Activated CD4-positive, alpha-beta T cell treated with anti-CD3 and anti-CD28 coated beads for 48 hours (primary cell): ENCODE measurements at places on chromosomes 1 and 21.
A peak's percentile ranks its signal among the peaks of the same experiment; 100 is the strongest.

GRCh38 chr1:156413391-156414246, 44.6 kb downstream of the RHBG start:
- no peak for DNase-seq

- no peak for DNase-seq
These were observed 499.3 kb upstream of the ADAMTS5 start for GRCh38 chr21:27466140-27466539.

DNA sequence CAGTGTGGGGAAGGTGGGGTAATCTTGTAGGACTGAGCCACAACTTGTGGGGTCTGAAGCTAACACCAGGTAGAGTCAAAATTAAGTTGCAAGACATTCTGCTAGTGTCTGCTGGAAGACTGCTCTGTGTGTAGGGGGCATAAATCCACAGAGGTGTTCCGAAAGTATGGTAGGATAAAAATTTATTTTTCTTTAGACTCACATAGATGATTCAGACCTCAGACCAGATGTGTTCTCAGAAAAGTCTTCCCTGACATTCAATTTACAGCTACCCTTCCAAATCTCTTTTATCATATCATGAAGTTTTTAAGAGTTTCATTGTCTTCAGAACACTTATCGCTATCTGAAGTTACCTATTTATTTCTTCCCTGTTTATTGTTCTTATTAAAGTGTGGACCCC, 21.3 kb downstream of the DUSP10 start:
- no peak for DNase-seq

GRCh38 chr1:30478283-30478682, 245.1 kb downstream of the MATN1 start:
- DNase-seq = no peak

DNA sequence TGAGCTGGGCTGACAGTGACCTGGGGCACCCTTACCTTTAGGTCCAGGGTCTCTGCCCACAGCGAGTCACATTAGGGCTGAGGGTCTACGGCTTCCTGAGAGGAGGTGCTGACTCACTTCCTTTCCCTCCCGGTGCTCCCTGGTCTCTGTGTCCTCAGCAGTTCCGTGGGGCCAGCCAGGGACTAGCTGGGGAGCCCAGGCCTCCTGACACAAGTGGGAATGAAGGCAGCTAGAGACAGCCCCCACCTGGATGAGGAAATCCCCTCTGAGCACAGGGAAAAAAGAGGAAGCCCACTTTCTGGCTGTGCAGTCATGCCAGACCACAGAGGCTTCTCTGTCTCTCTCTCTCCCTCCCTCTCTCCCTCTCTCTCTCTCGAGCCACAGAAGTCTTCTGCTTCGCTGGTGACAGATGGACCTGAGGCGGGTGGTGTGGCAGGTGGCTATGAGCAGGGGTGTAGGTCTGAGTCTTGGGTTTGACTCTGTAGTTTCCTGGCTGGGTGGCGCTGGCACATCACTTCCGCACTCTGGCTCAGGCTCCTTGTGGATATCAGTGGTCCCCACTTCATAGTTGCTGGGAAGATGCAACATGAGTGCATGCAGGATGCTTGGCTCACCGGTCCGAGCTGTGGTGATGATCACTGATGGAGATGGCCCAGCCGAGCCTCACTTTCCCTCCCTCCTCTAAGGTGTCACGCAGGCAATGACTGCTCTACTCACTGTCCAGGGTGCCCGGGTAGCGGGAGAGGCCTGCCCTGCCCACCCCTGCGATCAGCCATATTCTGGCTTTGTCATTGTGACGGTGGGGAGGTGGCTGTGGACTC, 3.5 kb downstream of the SLC66A1 start:
- no peak for DNase-seq

DNA sequence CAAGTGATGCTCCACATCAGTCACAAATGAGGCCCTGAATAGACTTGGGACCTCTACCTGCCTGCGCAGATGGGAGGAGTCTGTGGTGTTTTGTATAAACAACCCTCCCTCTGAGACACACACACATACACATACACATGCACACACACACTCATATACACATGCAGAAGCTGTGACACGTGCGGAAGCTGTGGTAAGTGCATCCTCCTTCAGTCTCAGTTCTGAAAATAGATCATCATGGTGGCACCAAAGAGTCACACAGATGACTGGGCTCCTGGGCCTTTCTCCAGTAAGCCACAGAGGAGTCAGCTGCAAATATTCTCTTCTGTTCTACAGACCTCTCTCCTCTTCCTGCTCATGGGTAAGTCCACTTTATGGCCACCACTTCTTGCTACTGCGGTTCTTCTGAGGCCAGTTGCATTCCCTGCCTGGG, at the start of gene LY9:
TSS of gene LY9 (plus strand) at position 224 of the 433 bp plus-strand sequence. CDS start at position 238, 14 bp downstream.
- DNase-seq = peak; percentile 82

GRCh38 chr1:32471695-32472362, 7.0 kb downstream of the ZBTB8B start:
- no peak for DNase-seq

DNA sequence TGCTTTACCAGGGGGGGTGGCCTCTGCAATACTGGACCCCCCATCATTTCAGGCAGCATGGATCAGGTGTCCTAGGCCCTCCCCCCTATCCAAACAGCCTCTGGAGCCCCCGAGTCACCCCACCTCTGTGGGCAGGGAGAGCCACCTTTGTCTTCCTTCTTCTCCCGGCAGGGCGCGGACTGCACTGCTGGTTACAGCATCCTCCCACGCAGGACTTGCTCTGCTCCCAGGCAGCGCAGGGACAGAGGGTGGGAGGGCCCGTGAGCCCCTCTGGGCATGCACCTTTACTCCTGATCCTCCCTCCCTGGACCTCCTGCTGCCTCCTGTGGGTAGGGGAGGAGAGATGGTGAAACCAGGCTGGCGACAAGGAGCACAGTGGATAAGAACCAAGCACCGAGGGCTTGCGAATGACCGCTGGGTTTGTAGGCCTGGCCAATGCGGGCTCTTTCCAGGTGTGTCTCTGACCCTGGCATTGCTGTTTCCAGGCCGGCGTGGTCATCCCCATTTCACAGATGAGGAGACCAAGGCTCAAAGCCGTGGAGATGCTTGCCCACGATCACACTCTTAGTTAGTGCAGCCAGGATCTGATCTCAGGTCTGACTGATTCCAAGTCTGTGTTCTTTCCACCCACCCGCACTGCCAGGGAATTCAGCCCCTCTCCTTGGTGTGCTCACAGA, 73.6 kb upstream of the TARDBP start:
- DNase-seq = no peak

DNA sequence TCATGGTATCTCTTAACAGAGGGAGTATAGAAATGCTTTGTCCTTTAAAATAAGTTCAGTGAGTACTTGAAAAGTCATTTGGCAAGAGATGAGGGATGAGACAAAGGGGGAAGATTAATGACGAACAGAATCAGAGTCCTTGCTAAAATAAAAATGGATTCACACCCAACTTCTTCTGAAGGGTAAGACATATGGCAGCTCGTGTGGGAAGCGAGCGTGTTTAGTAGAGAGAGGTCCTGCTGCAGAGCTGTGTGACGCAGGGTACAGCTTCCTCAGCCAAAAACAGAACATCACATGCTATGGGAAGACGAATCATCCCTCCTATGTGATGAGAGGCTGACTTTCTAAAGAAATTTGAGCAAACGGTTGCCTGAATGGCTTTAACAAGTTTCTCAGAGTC, 158.5 kb upstream of the LMO4 start:
- no peak for DNase-seq

DNA sequence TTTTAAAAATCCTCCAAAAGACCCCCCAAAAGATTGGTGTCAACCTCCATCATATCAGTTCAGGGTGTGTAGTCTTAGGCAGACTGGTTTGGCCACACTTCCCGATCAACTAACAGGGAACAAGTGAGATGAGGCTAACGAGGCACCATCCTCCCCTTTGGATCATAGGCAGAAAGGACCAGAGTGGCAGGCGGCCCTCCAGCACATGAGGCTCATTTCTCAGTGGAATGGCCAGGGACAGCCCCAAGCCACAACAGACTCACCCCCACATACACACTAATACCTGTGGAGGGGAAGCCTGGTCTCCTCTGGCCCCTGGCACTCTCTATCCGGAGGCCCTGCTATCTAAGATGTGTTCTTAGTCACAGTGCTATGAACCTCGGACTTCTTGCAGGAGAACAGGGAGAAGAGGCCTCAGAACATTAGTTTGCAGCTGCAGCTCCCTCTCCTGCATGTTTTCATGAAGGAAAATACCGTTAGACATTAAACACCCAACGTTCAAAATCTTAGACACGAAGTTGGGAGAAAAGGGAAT, 17.3 kb upstream of the CAPN2 start:
- no peak for DNase-seq

- no peak for DNase-seq
These were observed 41.5 kb downstream of the KRTAP10-1 start for GRCh38 chr21:44498280-44499210.

GRCh38 chr1:182237329-182237728, 154.3 kb downstream of the GLUL start:
- no peak for DNase-seq

GRCh38 chr21:42062236-42063022, 8.7 kb upstream of the UMODL1 start:
- DNase-seq = peak; percentile 80

GRCh38 chr1:246930830-246931548, 759 bp downstream of the AHCTF1 start:
- DNase-seq = peak; percentile 62

DNA sequence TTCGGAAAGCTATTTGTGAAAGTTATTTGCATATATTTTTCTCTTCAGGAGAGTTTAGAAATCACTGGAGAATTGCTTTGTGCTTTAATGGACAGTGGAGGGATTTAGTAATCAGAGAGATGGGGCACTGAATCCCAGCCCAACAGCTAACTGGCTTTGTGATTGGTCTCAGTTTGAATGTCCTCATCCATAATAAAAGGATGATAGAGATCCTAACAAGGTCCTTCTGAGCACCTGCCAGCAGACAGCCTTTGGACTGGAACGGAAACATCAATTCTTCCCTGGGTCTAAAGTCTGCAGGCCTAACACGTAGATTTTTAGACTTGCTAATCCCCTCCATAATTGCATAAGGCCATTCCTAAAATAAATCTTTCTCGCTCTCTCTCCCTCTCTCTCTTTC, 112.0 kb upstream of the ADAMTS5 start:
- DNase-seq = no peak

DNA sequence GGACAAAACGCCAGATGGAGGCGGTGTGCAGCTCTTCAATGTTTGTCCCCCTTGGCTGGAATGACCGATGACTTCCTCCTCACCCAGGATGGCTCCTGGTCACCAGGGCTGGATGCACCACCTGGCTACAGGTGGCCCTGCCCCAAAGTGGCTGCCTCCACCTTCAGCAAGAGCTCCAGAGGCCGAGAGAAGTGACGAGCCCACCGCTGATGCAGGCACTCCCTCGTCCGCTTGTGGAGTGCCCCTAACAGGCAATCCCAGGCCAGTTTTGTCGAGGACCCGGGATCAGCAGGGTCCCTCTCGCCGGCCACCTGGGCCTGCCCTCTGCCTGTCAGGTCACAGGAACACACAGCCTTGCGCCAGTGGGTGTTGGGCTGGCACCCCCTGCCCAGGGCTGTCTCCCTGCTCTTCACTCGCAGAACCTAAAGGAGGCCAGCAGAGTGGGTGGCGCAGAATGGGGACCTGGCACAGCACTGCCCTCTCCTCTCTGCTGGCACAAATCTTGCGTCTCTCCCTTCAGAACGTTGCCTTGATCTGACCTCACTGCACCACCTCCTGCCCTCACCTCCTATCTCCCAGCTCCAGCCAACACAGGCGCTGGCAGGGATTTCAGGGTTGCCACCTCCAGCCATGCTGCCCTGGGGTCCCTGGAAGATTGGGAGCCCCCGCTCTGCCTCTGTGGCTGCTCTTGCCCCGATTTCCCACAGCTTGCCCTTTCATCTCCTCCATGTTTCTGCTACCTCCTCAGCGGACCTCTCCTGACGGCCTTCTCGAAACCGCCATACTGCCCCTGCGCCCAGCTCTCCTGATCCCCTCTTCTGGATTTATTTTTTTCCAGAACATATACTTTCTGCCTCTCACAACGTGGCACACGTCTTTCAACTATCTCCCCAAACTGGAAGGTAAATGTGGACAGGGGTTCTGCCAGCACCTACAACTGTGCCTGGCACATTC, 38.6 kb downstream of the SLC45A1 start:
- no peak for DNase-seq

DNA sequence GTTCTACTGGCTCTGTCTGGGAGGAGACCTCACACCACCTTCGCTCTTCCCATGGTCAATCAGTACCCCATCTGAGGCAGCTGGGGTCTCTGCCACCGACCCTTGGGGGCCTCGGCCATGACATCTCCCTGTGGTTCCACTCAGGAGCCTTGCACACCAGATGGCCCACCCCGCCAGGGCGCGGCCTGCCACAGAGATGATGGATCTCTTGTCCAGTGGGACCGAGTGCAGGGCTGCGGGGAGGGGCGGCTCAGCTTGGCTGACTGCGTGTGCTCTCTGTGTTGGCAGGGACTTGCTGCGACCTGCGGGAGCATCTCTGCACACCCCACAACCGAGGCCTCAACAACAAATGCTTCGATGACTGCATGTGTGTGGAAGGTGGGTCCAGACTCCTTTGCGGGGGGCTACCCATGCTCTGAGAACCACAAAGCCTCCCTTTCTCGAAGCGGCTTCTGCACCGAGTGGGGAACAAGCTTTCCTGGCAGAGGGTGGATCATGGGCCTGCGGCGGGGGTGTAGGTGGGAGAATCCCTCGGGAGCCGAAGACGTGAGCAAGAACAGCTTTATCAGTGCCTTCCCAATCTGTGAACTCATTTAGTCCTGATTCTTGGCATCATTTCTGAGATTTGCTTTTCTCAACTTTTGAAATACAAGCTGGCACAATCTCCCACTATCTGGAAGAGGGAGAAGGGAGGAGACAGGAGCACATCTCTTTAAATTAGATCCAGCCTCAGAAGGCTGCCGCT, 20.9 kb upstream of the AGTRAP start:
- no peak for DNase-seq

DNA sequence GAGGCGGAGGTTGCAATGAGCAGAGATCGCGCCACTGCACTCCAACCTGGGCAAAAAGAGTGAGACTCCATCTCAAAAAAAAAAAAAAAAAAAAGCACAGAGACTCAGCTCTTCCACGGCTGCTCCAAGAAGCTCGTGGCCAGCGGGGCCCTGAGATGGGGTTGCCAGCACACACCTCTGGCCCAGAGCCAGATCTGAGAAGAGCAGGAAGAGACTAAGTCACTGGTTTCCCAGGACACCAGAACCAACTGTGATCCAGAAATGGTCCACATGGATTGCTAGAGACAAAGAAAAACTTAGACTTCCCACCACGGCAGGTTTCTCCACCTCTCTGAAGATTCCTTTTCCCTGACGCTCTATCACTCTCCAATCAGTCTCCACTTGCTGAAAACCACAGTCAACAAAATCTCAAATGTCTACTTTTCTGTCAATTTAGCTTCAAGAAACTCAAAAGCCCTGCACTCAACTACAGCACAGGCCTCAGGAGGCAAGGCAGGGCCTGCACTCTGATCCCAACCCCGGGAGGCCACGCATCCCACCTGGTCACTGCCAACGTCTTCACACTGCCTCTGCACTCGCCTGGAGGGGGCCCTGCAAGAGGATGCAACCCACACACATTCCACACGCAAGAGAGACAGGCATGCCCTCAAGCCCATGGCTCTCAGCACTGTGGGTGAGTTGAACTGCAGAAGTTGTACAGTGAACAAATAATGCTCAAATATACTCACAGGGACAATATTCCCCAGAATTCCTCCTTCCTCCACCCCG, 79.0 kb downstream of the NPHP4 start:
- DNase-seq = no peak

GRCh38 chr21:19048098-19048672, 644.6 kb upstream of the TMPRSS15 start:
- no peak for DNase-seq
